ENCODE measurements at places on chromosomes 3 and 15. TPM values are rescaled to one million over a fixed set of nuclear protein-coding genes. Genes with fewer than 3 reads are reported as not detected.
A peak's percentile ranks its signal among the peaks of the same experiment; 100 is the strongest.

The NCK1 gene
- total RNA-seq: 40.4 TPM

DNA sequence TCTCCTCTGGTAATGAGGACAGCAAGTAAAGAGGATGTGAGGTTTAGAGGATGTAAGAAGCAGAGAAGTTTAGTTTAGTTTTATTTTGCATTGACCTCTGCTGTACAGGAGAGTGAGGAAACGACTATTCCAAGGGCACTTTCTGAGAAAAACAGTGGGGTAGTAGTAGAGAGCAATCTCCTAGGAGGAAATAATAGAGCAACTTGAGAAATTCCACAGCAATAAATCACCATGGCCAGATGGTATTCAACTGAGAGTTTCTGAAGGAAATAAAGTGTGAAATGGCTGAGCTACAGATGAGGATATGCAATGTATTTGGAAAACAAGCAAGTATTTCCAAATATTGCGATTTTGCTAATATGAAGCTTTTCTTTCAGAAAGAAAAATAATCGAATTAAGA is 118.9 kb downstream of the DPH6 start:
- 0 out of 2 replicates have a peak, but pooled peaks cover 5% of the 10 kb centered on the region for H3K36me3 ChIP-seq
- peak overlapping the region; percentile 57 for H3K27ac ChIP-seq
- H3K27me3 ChIP-seq: no peaks in the 10 kb centered on the region
- peak; percentile 60 for DNase-seq
- H3K4me3 ChIP-seq: peak overlapping the region; percentile 22
- peaks cover 19% of the 10 kb centered on the region for H3K4me1 ChIP-seq

DNA sequence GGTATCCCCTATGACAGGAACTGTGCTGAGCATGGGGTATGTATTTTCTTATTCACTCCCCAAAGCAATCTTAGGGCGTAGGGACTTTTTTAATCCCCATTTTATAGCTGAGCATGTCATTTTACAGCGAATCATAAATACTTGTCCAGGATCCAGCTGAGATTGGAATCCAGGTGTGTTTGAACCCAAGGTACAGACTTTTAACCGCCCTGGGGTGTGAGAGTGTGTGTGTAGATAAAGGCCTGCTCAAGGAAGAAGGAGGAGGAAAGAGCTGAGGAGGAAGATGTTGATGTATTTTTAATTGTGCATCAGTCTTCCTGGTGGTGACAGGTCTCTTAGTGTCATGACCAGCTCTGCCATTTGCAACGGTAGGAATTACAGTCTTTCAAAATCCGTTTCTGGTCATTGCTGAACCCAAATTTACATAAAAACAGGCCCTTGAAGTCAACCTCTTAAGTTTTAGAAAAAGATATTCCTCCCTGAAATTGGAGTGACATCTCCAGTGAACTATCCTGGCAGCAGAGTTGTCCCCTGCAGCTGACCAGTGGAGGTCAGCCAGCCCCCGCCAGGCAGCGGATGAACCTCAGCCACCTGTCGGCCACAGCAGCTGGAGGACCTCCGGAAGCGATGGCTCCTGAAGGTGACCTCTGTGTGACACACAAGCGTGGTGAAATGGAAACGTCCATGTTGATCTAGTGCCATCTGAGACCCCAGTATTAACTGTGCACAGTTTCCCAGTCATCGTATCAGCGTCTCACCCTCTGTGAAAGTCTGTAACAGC is 92.8 kb upstream of the MITF start:
- no peaks in the 10 kb centered on the region for H3K36me3 ChIP-seq
- peaks cover 16% of the 10 kb centered on the region for H3K4me1 ChIP-seq
- no peaks in the 10 kb centered on the region for H3K27me3 ChIP-seq

The TTLL13 gene
- total RNA-seq: not detected

The TERC gene
- total RNA-seq: 15.3 TPM

GRCh38 chr3:177789500-177789899 is 592.2 kb upstream of the TBL1XR1 start:
- H3K4me3 ChIP-seq: no peak overlapping the region
- peaks cover 9% of the 10 kb centered on the region for H3K36me3 ChIP-seq
- no peaks in the 10 kb centered on the region for H3K27me3 ChIP-seq
- H3K27ac ChIP-seq: no peak overlapping the region
- no peak for DNase-seq

- no peak overlapping the region for H3K4me3 ChIP-seq
- H3K36me3 ChIP-seq: 0 out of 2 replicates have a peak, but pooled peaks cover 5% of the 10 kb centered on the region
- H3K4me1 ChIP-seq: no peaks in the 10 kb centered on the region
- DNase-seq: no peak
Observed at GRCh38 chr3:117322866-117323265, 613.3 kb downstream of the TUSC7 start.

GRCh38 chr15:65870889-65871533 is 1.7 kb downstream of the RAB11A start:
- DNase-seq: peak; percentile 69
- H3K4me3 ChIP-seq: peak overlapping the region; percentile 99
- H3K4me1 ChIP-seq: peaks cover 32% of the 10 kb centered on the region
- H3K27ac ChIP-seq: peak overlapping the region; percentile 99
- H3K27me3 ChIP-seq: peaks cover 12% of the 10 kb centered on the region
- H3K36me3 ChIP-seq: peaks cover 18% of the 10 kb centered on the region

DNA sequence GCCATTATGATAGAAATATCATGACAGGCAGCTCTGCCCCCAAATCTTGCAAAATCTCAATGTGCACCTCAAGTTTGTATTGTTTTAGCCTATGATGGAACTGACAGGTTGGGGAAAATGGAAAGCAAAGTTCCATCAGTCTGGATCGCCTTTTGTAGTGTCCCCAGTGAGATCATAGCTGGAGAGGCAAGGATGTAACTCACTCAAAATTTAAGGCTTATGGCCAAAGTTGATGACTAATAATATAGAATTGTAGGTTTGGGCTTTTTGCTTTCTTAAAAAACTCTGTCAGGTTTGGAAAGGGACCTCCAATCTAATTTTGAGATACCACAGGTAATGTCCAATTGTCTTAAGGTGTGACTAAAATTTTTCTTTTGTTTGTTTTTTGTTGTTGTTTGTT is 1.4 kb upstream of the ACP3 start:
- no peak for DNase-seq
- H3K36me3 ChIP-seq: no peaks in the 10 kb centered on the region
- H3K4me1 ChIP-seq: peaks cover 15% of the 10 kb centered on the region

The NDN gene
- total RNA-seq: not detected

The PLA2G4D gene
- not detected for total RNA-seq

GRCh38 chr3:162719684-162720341 is 1223.2 kb downstream of the OTOL1 start:
- no peaks in the 10 kb centered on the region for H3K36me3 ChIP-seq
- H3K27ac ChIP-seq: no peak overlapping the region
- no peaks in the 10 kb centered on the region for H3K27me3 ChIP-seq
- DNase-seq: peak; percentile 92

DNA sequence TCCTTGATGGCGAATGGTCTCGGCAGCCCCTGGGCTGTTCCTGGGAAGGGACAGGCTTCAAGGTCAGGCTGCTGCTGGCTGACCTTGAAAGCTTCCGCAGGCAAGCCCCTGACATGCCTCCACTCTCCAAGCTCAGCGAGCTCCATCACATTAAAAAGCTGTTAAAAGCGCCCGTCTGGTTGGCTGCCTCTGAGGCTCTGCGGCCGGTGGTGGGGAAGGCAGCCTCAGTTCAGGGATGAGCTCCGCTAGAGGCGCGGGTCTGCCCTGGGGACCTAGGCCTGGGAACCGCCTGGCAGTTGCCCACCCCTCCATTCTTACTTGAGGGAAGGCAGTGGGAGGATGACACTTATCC is 103.8 kb downstream of the LINGO1 start:
- H3K4me3 ChIP-seq: no peak overlapping the region
- DNase-seq: no peak
- H3K4me1 ChIP-seq: peaks cover 15% of the 10 kb centered on the region
- peaks cover 26% of the 10 kb centered on the region for H3K27me3 ChIP-seq
- H3K27ac ChIP-seq: no peak overlapping the region

The IL5RA gene
- not detected for total RNA-seq

- no peaks in the 10 kb centered on the region for H3K27me3 ChIP-seq
- peak overlapping the region; percentile 60 for H3K4me3 ChIP-seq
- H3K4me1 ChIP-seq: peaks cover 71% of the 10 kb centered on the region
- peak; percentile 77 for DNase-seq
Observed at GRCh38 chr3:23664459-23664858, 141.3 kb upstream of the UBE2E1 start.

The GALNT15 gene
- total RNA-seq: 7.4 TPM

DNA sequence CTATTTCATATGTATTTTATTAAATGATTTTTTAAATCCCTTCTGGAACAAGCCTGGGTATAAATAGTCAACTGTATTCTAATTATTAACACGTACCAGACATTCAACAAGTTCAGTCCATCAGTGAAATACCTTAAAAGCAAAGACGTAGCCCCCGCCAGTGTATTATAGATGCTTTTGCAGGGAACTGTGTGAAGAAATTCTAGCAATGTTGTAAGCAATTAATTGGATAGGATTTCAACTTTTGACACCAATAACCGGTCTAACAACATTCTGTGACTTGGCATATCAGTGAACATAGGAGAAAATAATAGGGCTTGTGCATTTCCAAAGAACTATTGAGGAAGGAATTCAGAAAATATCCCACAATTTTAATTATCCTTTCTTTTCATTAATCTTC is 67.2 kb upstream of the TGFBR2 start:
- no peak for DNase-seq
- H3K4me3 ChIP-seq: no peak overlapping the region
- H3K27me3 ChIP-seq: no peaks in the 10 kb centered on the region
- peaks cover 55% of the 10 kb centered on the region for H3K4me1 ChIP-seq

GRCh38 chr15:101551696-101552591 is 62.4 kb upstream of the PCSK6 start:
- no peaks in the 10 kb centered on the region for H3K36me3 ChIP-seq
- H3K4me1 ChIP-seq: peaks cover 6% of the 10 kb centered on the region
- no peak overlapping the region for H3K4me3 ChIP-seq
- peaks cover 40% of the 10 kb centered on the region for H3K27me3 ChIP-seq

All from HFFc6 (cell line).